ENCODE measurements at places on chromosomes 4 and X. TPM values are rescaled to one million over a fixed set of nuclear protein-coding genes. Genes with fewer than 3 reads are reported as not detected.

NEIL3 gene
- 10.7 TPM for total RNA-seq

LDOC1 gene
- total RNA-seq, result 9.7 TPM

SSX4B gene
- total RNA-seq, result 0.53 TPM

RHOH gene
- not detected for total RNA-seq

CHIC2 gene
- 51.9 TPM for total RNA-seq

TACC3 gene
- total RNA-seq, result 39.3 TPM

PASD1 gene
- total RNA-seq, result 0.05 TPM

CNGA1 gene
- total RNA-seq, result 1.1 TPM
